ENCODE measurements at places on chromosomes 16 and 17. TPM values are rescaled to one million over a fixed set of nuclear protein-coding genes. Genes with fewer than 3 reads are reported as not detected.

The MYH1 gene
- not detected for total RNA-seq

DNA sequence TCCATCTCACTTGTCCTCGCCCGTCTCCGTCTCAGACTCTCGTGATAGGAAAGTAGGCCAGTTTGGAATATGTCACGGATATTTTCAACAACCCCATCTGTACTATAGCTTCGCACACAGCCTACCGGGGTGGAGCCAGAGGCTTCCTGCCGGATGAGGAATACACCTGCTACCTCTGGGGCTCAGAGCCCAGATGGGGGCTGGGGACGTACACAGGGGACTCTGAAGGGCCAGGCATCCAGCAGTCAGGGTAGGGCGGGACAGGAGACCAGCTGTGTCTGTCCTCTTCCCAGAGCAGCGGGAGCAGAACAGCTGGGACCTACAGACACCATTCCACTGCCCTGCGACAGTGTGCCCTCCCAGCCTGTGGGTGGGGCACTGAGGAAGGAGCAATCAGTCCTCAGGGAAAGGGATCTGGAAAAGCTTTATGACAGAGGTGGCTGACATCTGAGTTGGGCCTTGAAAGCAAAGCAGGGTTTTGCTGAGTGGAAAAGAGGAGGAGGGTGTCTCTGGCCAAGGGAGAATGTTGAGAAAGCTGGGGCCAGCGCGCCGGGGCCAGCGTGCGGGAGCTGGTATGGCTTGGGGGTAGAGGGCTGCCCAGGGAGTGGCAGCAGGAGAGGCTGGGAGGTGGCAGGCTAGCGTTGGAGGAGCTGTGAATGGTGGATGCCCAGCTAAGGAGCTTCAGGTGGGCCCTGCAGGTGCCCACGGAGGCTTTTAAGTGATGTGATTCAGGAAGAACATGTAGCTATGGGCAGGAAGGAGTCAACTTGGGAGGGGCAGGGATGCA, 11.5 kb upstream of the SRCIN1 start:
- DNase-seq: no peak
- no peak overlapping the region for H3K27ac ChIP-seq
- no peaks in the 10 kb centered on the region for H3K4me1 ChIP-seq
- H3K4me3 ChIP-seq: no peak overlapping the region

GRCh38 chr17:34485999-34486398, 93.4 kb upstream of the TMEM132E start:
- H3K4me1 ChIP-seq: peaks cover 3% of the 10 kb centered on the region
- H3K36me3 ChIP-seq: no peaks in the 10 kb centered on the region
- no peak overlapping the region for H3K27ac ChIP-seq
- peaks cover 13% of the 10 kb centered on the region for H3K27me3 ChIP-seq
- no peak overlapping the region for H3K4me3 ChIP-seq

The NAGLU gene
- total RNA-seq: 20.7 TPM

DNA sequence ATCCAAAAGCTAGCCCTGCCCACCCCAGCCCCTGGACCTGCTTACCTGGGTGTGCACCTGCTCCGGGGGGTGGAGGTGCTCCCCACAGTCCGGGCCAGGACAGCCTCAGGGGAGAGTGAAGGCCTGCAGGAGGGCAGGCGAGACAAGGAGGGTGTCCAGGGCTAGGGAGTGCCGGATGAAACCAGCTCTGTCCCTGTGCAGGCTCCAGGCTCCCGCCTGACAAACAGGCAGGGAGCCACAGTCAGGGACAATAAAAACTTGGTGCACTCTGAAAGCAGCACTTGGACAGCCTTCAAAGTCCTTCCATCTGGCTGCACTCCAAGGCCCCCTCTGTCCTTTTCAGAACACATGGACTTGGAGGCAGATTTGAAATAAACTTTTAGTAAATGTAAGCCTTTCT, 3.9 kb downstream of the PAQR4 start:
- H3K27ac ChIP-seq: no peak overlapping the region
- peaks cover 26% of the 10 kb centered on the region for H3K4me1 ChIP-seq
- H3K36me3 ChIP-seq: peaks cover 25% of the 10 kb centered on the region

- no peaks in the 10 kb centered on the region for H3K36me3 ChIP-seq
- H3K27me3 ChIP-seq: peaks cover 29% of the 10 kb centered on the region
- no peak overlapping the region for H3K4me3 ChIP-seq
Measured at GRCh38 chr16:1877089-1877488, 5.1 kb upstream of the MEIOB start.

DNA sequence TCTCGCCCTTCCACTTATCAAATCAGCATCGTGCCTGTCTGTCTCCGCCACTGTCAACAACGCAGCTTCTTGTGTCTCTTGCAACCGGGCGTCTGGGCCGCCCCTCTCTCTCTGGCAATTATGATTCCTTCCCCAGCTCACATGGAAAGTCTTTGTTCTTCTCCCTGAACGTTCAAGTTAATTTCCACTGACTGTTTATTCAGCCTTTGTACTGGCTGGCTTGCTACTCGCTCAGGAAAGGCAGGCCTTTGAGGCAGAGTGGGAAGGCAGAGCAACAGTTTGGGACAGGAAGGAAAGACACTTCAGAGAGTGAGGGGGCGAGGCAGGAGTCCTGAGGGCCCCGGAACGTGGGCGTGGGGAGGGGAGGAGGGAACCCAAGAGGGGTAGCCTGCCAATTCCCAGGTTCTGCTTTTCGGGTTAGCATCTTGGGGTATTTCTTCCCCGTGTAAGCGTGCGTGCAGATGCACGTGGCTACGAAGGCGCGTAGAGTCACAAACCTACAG, 50.8 kb downstream of the AKAP1 start:
- no peaks in the 10 kb centered on the region for H3K36me3 ChIP-seq
- no peak for DNase-seq
- no peak overlapping the region for H3K4me3 ChIP-seq
- H3K27me3 ChIP-seq: no peaks in the 10 kb centered on the region
- no peak overlapping the region for H3K27ac ChIP-seq

The KRT33A gene
- not detected for total RNA-seq

GRCh38 chr16:81796035-81796434, 16.9 kb downstream of the PLCG2 start:
- no peak overlapping the region for H3K27ac ChIP-seq
- H3K4me1 ChIP-seq: peaks cover 29% of the 10 kb centered on the region
- no peak for DNase-seq
- H3K27me3 ChIP-seq: peaks cover 2% of the 10 kb centered on the region

The CCL11 gene
- total RNA-seq: not detected

DNA sequence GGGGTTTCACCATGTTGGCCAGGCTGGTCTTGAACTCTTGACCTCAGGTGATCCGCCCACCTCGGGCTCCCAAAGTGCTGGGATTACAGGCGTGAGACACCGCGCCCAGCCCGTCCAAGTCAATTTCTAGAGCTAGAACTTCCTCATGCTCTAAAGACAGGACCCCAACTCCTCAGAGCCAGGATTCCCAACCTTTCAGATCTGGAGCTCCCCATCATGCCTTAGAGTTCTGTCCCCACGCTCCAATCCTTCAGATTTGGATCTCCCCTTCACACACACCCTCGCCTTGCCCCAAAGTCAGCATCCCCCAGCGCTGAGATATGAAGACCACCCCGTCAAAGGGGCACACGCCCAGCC, 448 bp downstream of the KCTD19 start:
- H3K36me3 ChIP-seq: no peaks in the 10 kb centered on the region
- DNase-seq: no peak
- peak overlapping the region; percentile 82 for H3K4me3 ChIP-seq
- H3K27ac ChIP-seq: peak overlapping the region; percentile 73
- H3K27me3 ChIP-seq: peaks cover 48% of the 10 kb centered on the region

DNA sequence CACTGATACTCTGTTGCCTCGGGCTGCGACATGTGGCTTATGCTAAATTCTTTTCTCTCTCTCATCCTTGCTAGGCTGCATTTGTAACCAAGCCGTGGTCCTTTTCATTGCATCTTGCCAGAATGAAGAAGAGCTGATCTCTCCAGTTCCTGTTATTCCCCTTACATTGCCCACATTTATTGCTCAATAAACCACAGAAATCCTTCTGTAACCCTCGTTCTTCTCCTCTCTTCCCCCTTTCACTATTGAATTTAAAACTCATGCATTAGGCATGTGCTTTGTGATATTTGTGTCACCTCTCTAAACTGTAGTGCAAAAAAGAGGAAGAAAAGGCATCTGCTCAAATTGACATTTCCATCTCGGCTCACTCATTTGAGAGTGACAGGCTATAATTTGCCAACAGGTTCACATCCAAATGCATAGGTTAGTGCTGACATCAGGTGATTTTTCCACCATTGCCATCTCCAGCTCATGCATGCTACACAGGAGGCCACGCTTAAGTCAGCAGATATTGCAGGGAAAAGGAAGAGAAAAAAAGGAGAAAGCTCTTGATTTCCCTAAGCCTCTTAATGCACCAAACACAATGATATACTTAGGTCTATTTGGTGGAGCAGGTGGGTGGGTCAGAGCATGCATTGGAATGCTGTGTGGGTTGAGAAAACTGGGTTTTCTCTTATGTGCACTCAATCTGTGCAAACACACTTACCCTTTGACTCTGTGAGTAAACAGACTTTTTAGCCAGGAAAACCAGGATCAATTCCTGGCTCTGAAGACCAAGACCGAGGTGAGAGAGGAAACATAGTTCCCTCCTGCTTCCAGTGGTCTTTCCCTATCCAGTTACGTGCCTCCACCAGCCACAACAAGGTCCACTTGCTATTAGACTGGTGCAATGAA, 642.7 kb downstream of the HS3ST4 start:
- H3K36me3 ChIP-seq: no peaks in the 10 kb centered on the region
- H3K27me3 ChIP-seq: peaks cover 8% of the 10 kb centered on the region
- H3K4me3 ChIP-seq: no peak overlapping the region
- DNase-seq: no peak

The FMNL1 gene
- total RNA-seq: 325 TPM

GRCh38 chr16:59013930-59014329, 279.8 kb upstream of the GOT2 start:
- H3K4me3 ChIP-seq: no peak overlapping the region
- no peaks in the 10 kb centered on the region for H3K27me3 ChIP-seq
- no peak overlapping the region for H3K27ac ChIP-seq
- H3K4me1 ChIP-seq: no peaks in the 10 kb centered on the region

The CES1 gene
- not detected for total RNA-seq

The MYO19 gene
- total RNA-seq: 167 TPM

GRCh38 chr17:45345554-45346215, 28.9 kb upstream of the MAP3K14 start:
- H3K4me1 ChIP-seq: no peaks in the 10 kb centered on the region
- H3K36me3 ChIP-seq: no peaks in the 10 kb centered on the region
- DNase-seq: no peak
- H3K27ac ChIP-seq: no peak overlapping the region

The PRSS21 gene
- total RNA-seq: 11.8 TPM

- H3K4me1 ChIP-seq: no peaks in the 10 kb centered on the region
- DNase-seq: no peak
- no peak overlapping the region for H3K4me3 ChIP-seq
- peaks cover 7% of the 10 kb centered on the region for H3K27me3 ChIP-seq
- no peak overlapping the region for H3K27ac ChIP-seq
- no peaks in the 10 kb centered on the region for H3K36me3 ChIP-seq
Measured at GRCh38 chr17:32976605-32977004, 15.0 kb upstream of the SPACA3 start.

All from activated CD4-positive, alpha-beta T cell treated with anti-CD3 and anti-CD28 coated beads, Interleukin-2, amount 10 ng/mL, durations not matched to agents 24 days and 14 days (primary cell).